ENCODE measurements at places on chromosomes 2 and 18.

- peak; percentile 6 for DNase-seq
Observed at GRCh38 chr2:26847307-26847654, 651 bp upstream of the DPYSL5 start.

DNA sequence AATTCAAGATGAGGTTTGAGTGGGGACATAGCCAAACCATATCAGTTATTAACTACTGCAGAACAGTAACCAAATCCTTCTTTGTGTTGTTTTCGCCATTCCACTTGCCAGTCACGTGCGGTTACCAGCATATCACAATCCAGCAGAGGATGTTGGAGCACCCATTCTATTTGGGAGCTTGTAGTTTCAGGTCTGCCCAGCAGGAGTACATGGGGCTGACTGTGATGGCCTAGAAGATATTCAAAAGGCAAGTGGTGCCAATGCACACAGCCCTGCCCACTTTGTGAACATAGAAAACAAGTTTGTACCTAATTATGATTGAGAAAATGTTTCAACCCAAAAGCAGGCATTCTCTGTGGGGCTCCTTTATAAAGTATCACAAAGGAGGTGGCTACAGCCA lies 57.0 kb downstream of the ZNF519 start:
- no peak for DNase-seq

DNA sequence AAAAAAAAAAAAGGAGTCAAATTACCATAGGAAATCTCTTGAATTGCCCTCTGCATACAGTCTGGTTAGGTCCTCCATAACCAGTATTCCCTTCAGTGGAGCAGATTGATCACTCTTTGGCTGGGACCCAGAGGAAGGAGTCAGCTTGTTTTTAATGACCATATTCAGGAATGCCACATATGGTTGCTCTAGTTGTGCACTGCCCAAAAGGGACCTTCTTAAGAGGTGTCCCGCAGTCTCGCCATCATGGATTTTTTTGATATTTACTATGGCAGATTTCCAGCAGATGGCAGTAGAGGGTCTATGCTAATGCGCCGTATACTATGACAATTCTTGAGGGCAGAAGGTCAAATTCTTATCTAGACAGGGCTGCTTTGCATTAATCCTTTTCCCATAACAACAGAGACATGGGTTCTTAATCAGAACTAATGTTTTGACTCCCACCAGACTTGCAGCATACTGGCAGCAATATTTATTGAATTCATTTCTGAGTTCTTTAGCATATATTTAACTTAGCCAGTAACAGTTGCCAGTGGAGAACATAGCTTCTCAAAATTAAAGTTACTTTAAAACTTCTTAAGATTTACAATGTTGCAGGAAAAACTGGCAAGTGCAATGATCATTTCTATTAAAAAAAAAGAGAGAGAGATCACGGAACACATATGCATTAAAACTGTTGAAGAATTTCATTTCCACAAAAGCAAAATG lies 31.8 kb upstream of the INPP4A start:
- peak; percentile 44 for DNase-seq

GRCh38 chr2:156908825-156909224 lies 348.7 kb upstream of the GALNT5 start:
- no peak for DNase-seq

- DNase-seq: no peak
Observed at GRCh38 chr2:201628545-201628944, 14.8 kb downstream of the TMEM237 start.

DNA sequence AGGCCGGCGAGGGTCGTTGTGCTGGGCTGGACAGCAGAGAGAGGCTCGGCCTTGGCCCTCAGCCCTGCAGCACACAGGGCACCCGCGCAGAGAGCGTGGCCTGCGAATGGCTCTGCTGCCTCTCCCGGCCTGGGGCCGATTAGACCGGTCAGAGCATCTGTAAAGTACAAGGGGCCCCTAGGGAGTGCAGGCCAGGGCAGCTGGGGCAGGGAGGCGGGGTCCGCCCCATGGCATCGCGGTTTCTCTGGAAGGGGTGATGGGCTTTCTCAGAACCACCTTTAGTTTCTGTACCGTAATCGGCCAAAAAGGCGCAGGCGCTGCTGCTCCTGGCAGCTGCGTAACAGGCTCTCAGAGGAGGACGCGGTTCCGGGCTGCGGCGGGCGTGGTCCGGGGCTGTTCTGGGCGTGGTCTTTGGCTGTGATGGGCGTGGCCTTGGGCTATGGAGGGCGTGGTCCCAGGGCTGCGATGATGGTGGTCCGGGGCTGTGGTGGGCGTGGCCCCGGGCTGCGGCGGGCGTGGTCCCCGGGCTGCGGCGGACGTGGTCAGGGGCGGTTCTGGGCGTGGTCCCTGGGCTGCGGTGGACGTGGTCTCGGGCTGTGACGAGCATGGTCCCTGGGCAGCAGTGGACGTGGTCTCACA lies 1.5 kb upstream of the GPR148 start:
- DNase-seq: peak; percentile 89

DNA sequence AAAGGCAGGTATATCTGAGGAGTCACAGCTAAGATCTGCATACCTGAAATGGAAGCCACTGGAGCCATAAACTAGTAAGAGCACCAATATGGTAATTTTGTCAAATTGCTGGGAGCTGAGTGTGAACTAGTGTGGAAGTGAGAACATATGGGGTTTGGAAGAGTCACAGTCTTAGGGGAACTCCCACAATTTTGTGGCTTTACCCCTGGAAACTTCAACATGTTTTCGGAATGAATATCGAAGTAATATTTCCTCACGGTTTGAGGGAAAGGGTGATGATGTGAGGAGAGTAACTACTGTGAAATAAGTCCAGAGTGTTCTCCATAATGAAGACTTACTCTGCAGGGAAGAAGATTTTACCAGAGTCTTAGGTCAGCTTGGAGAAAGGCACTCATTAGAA lies 565.9 kb downstream of the RIT2 start:
- DNase-seq: no peak

DNA sequence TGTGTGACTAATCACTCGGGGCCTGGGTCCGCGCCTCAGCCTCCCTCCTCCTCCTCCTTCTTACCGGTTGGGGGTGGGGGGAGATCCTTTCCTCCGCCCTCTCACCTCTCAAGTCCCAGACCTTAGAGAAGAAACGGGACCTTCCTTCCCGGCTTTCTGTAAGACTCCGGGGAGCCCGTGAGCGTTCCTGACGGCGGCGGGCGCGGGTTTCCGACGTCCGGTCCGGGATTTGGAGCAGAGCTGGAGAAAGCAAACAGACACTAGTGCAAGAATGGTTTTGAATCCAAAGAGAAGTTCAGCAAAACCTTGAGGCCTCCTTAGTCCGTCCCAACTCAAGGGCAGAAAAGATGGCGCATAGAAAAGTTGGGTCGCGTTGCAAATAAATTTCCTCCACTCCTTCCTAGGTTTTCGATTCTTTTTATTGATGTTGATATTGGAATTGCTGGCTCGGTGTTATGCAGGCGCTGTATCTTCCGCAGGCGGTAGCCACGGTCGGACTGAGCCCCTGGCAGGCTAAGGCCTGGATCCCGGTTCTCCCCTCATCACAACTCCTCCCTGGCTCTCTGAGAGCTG lies 2.0 kb downstream of the DLX1 start:
- DNase-seq: no peak

DNA sequence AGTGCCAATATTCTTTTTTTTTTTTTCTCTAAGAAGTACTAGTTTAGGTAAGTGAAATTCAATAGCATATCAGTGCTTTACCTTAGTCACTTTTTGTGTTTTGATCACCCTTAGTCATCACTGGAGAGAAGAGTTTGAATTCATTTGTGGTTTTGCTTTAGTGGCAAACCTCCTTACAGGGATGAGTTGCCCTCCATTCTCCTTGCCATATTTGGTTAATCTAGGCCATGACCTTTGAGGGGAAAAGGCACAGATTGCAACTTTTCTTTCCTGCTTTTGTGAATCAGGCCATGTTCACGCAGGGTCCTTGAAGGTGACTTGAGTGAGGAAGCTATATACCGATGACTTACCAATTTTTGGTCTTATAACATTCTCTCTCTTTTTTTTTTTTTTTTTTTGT lies 34.4 kb downstream of the PLEKHA3 start:
- peak; percentile 43 for DNase-seq

GRCh38 chr2:71934595-71935261 lies 212.9 kb downstream of the CYP26B1 start:
- DNase-seq: no peak

GRCh38 chr2:205720451-205720902 lies 38.2 kb downstream of the NRP2 start:
- DNase-seq: no peak

GRCh38 chr2:203586696-203587095 lies 51.6 kb upstream of the RAPH1 start:
- DNase-seq: no peak

DNA sequence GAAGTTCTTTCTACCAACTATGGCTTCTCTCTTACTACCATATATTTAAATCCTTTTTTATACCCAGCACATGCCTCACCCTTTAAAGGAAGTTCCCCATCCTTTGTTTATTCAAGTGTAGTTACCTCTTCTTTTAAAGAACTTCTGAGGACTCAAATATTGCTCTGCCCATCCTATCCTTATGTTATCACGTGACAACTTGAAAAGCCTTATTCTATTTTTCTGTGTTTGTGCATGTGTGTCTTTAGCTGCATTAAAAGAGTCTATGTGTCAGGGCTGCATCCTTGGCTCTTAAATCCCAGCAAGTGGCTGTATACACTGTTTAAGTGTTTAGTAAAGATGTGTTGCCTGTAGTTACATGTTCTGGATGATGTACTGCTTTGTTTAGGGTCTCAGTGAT lies 22.5 kb downstream of the FSHR start:
- no peak for DNase-seq

GRCh38 chr2:228140934-228141528 lies 40.5 kb downstream of the SPHKAP start:
- no peak for DNase-seq

- no peak for DNase-seq
Observed at GRCh38 chr2:36579297-36579664, 18.7 kb downstream of the FEZ2 start.

DNA sequence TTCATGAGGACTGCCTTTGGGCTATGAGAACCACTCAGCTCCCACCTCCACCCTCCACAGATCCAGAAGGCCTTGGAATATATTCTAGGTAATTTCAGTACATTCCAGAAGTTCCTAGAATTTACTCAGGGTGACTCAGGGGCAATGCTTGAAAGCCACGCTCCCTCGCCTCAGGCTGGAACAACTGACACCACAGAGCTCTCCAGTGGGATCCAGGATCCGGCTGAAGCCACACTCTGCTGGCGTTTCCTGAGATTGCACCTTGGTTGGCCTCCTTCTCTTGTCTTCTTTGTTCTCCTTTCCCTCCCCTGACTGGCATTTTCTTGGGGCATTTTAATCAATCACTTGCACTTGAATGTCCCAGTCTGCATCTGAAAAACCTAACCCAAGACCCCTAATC lies 92.6 kb upstream of the KCNE4 start:
- no peak for DNase-seq

GRCh38 chr2:8264981-8265380 lies 416.9 kb upstream of the ID2 start:
- no peak for DNase-seq

DNA sequence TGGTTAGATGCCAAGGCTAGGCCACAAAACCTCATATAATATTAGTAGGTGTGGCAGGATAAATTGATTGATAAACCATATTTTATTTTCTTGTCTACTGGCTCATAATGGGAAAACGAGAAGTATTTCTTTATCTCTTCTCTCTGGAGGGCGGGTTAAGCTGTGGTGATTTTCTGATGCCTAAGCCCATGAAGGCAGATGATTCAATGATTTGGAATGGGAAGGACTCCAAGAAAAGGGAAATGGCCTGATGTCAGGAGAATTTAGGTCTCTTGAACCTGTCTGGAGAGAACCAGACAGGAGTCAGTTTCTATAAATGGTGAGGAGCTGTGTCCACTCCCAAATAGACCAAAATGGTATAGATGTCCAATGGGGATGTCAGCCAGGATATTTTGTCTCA lies 18.7 kb upstream of the MAP4K3 start:
- DNase-seq: no peak

- no peak for DNase-seq
Observed at GRCh38 chr2:96097441-96097840, 18.9 kb downstream of the ADRA2B start.

DNA sequence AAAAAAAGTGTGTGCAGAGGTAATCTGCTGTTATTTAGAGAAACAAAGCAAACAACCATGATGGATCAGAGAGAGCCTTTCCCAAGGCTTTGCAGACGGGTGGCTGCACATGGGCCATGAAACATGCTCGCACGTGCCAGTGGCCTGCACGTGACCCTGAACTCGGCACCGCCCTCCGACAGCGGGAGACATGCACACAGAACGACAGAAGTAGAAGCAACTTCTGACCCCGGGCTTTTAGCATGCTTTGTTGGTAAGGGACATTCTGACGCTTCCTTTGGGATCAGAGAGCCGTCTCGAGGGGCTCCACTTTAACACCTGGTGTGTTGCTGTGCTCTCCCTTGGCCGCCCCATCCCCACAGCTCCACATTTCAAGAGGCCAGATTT lies 112.5 kb downstream of the KCNF1 start:
- no peak for DNase-seq

DNA sequence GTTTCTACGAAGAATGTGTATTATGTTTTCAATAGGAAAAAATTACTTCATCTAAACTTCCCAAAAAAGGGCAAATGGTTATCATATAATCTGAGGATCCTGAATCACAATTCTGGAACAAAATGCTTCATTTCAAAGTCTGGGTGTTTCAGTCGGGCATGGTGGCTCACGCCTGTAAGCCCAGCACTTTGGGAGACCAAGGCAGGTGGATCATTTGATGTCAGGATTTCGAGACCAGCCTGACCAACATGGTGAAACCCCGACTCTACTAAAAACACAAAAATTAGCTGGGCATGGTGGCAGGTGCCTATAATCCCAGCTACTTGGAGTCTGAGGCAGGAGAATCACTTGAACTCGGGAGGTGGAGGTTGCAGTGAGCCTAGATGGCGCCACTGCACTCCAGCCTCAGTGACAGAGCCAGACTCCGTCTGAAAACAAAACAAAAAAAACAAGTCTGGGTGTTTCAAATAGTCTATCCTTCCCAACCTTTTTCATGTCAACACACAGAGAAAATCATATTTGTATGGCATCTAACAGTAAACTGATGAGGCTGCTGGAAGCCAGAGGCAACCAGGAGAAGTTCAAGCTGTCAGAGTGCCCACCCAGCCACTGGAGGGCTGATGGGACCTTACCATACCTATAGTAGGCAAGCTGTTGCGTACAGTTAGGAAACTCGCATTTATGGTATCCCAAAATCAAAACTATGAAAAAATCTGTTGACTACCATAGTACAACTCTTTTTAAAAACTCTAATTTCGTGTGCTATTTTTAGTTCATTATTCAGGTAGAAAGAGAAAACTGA lies 14.6 kb downstream of the NBAS start:
- DNase-seq: no peak

DNA sequence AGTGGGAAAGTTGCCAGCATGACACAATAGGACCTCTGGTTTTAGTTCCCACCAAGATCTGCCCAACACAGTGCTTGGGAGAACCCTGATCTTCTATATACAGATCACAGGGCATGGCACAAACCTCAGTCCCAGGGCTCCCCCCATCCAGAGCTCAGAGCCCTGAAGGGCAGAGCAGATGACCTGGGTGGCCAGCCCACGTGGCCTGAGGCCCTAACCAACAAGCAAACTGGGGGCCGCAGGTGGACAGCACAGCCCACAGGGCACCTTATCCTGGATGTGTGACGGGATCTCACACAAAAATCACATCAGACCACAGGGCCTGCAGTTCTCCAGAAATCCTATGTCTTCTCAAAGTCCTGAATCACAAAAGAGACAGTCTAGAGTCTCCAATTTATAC lies 34.7 kb downstream of the CRACDL start:
- no peak for DNase-seq
